Activated CD8-positive, alpha-beta memory T cell treated with anti-CD3 and anti-CD28 coated beads for 1 hour (primary cell): ENCODE measurements at places on chromosomes 13 and 19.

DNA sequence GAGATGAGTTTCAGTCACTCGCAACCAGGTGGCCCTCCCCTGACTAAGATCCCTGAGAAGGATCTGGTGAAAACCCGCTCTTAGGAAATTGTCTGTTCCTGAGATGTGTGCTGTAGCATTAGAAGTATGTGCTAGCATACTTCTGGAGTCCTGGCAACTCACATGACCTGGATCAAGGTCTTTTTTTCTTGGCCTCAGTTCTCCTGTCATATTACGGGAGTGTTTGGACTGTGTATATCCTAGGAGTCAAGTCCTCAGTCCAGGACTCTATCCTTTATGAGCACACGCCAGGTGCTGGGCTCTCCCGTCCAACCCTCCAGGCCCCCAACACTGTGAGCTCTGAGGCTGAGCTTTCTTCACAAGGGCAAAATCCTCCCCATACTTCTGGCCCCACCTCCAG lies 156.4 kb downstream of the UQCRFS1 start:
- no peak for DNase-seq

DNA sequence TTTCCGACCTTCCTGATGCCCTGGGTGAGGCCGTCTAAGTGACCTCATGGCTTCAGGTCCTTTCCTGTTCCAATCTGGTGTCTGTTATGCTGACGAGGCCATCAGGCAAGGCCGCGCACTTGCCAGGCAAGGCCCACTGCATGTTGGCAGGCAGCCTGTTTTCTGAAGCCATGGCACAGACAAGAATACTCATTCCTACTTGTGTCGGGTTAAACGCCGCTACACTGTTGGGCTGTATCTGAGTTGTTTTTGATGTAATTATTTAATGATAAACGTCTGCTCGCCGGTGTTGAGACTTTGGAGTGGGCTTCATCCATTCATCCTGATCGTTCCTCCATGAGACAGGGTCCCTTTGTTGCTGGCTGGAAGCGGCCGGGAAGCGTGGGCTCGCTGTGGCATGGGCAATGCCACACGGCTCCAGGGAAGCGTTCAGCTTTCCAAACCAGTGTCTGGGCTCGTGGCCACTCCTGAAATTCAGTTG lies 92.1 kb downstream of the ATP11A start:
- no peak for DNase-seq

- DNase-seq = no peak
Observed at GRCh38 chr13:28001837-28002473, 13.5 kb upstream of the URAD start.

DNA sequence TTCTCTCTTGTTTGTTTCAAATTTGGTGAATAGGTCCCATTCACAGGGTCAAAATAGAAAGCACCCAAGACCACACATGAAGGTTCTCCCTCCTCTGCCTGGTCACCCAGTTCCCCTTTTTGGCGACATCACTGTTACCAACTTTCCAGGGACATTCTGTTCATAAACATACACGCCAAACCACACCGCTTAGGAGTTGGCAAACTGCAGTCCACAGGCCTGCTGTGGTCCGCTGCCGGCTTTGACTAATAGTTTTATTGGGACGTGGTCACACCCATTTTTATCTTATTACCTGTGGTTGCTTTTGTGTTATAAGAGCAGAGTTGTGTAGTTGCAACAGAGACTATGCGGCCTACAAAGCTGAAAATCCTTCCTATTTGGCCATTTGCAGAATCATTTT lies 24.2 kb downstream of the UHRF1 start:
- no peak for DNase-seq
